ENCODE measurements at places on chromosomes 5 and 9.

GRCh38 chr9:126735482-126735881 is 69.4 kb upstream of the ZBTB43 start:
- DNase-seq: no peak

DNA sequence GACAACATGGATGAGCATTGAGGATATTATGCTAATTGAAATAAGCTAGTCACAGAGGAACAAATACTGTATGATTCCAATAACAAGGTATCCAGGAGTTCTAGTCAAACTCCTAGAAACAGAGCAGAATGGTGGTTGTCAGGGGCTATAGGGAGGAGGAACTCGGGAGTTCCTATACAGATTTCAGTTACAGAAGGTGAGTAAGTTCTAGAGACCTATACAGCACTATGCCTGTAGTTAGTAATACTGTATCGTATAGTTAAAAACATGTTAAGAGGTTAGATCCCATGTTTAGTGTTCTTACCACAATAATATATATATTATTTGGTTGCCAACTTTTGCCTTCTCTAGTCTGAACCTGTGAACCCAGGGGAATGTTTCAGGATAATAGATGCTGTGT is 7.9 kb upstream of the OXCT1 start:
- DNase-seq: no peak

DNA sequence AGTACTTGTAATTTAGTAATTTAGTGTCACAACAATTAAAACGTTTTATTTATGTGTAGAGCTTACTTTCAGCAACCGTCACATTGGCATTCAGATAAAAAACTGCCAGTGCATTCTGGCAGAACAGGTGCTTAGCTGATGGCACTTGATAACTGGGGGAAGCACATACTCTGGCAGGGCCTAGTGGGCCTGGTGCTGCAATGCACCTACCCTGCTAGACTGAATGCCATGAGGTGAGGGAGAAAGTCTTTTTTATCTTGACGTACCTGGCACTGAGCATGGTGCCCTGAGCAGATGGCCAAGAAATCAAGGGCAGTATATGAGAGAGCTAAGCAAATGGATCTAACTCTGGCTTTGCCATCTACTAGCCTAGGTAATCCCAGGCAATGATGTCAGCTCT is 280.6 kb upstream of the EFNA5 start:
- DNase-seq: no peak

GRCh38 chr9:36815566-36816348 is 218.3 kb downstream of the PAX5 start:
- DNase-seq: no peak

DNA sequence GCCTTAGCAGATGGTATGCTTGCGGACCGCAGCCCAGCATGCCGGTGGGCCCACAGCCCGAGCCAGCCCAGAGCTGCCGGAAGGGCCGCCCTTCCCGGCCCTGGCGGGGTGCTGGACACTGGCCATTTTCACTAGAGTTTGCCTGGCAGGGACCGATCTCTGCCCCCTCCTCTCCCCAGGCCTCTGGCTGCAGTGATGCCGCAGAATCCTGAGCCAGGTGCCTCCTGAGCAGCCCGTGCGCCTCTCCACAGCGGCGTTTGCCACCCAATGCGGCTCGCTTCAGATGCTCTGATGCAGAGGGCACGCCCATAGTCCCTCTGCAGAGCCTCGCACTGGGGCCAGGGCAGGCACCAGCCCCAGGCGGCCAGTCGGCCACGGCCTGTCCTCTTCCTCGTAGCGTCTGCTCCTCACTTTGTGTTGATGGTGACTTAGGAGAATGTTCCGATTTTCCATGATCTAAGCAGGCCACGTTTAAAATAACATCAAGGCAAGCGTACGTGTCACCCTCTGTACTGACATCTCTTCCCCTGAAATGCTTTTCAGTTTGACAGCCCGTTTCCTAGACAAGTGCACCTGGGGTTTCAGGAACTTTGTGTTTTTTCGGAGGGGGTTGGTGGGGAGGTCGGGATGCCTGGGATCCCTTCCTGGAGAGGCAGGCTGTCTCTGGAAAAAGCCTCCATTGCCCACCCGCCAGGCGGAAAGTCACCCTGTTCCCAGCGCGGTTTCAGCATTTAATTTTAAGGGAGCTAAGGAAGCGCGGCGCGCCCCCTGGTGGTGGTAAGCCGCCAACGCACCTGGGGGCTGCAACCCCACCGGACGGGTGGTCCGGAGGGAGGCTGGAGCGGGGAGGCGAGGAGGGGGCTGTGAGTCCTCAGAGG is 29.8 kb upstream of the HMCN2 start:
- no peak for DNase-seq

- no peak for DNase-seq
These were observed 91.1 kb upstream of the ARRDC3 start for GRCh38 chr5:91474201-91474600.

- no peak for DNase-seq
These were observed 31.8 kb downstream of the PTGES start for GRCh38 chr9:129720865-129721545.

- no peak for DNase-seq
These were observed 12.2 kb upstream of the SLC25A48 start for GRCh38 chr5:135822286-135822685.

- DNase-seq: peak; percentile 89
These were observed 6.9 kb downstream of the ARPC5L start for GRCh38 chr9:124868511-124869465.

DNA sequence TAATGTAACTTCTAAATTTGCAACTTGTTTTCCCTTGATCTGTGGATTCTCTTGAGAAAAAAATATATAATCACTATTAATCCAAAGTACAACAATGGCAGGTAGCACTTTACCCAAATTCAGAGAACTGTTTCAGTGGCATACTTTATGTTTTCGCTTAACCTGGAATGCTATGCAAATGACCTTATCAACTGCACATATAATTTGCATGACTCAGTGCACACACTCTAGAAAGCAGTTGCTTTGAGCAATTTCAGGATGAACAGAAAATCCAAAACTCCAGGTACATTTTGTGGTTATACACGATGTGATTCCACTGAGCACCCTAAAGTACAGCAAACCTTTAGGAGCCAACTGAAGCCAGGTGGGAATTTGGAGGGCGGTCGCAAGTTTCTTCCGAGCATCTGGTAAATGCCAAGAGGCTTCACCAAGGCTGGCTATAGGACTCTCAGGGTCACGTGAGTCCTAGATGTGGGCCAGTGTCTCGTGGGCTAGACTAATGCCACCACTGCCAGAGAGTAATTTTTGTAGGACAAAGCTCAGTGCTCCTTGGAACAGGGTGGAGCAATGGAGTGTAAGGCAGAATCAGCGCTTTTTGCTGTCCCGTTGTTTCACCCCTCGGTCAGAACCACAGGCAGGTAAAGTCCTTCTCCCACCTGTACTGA is 37.3 kb downstream of the DMGDH start:
- no peak for DNase-seq

DNA sequence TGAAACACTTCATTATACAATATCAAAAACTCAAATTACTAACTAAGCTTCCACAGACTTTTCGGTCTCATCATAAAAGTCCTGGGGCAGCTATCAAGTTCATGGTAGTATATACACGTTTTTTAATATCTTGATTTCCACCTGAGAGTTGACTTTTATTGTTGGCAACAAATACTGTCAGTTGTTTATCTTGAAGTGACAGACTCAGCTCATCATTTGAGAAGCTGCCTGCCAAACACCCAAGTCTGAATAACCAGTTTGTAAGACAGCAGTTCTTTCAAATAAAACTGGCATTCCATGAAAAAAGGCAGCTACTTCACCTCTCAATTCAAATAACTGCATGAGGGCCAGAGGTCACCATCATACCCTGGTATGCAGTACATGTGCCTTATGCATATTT is 30.6 kb downstream of the SPACA9 start:
- no peak for DNase-seq

DNA sequence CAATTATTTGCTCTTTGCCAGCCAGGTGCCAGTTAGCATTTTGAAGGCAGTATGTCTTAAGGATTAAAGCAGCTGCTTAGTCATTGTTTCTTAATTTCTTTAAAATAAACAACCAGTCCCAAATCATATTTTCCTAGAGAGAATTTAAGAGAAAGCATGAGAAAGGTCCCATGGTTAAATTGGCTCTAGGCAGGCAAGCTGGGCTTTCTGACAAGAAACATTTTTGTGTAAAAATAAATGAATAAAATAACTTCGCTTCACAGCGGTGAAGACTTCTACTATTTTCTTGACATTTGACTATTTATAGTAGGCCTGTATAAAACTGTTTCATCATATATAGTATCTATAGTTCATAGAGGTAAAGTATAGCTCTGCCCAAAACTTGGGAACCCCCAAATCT is 617.7 kb upstream of the C9orf72 start:
- DNase-seq: no peak

DNA sequence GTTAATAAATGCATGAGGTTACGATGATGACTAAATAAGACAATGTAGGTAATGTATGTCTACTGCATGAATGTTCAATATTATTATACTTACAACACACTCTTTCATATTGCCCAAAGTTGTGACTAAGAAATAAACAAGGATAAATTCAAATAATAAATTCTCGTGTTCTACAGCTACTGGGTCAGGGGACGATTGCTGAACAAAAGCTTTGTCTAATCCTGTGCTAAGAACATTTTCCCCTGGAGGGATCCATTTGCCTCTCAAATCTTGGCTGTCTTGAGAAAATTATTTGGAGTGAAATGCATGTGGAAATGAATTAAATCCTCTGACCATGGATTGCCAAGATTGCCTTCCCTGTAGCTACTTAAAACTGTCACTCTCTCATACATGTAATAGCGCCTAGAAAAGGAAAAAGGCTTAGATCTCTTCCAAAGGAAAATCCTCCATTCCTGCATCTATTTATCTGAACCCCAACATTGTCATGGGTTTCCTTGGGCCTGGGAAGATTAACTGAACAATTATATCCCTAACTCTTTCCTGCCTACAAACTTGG is 893.8 kb upstream of the ACO1 start:
- DNase-seq: no peak

GRCh38 chr9:115291841-115292240 is 173.9 kb upstream of the TNC start:
- DNase-seq: no peak

DNA sequence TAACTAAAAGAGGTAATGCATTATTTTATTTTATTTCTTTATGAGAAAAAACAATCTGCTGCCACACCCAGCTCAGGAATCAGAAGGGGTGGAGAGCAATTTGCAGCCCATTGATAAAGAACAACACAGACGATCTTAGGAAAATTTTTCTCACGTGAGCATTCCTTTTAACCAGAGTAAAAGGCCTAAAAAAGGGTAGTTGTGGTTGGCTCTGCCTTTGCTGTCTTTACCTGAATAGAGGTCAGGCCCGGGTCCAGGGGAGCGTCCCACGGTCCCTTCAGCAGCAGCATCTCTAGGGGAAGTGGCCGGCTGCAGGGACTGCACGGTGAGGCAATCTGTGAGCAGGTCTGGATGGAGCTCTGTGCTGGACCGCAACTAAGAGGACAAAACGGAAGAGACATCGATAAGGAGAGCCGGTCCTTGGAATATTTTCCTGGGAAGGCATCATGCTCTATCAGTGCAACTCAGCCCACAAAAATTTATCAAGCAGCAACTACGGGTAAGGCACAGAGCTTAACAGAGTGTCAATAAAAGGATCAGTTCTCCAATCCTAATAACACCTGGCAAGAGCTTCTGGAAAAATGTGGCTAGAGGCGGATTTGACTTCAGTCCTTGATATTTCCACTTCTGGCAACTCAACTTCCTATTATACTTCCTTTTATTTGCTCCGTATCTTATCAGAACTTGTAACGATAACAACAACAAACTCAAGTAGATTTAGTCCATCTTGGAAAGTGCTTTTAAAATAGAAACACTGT is 372.8 kb upstream of the RFX3 start:
- no peak for DNase-seq

GRCh38 chr5:138565100-138565821 is 9.9 kb downstream of the HSPA9 start:
- DNase-seq: no peak

GRCh38 chr5:39648085-39648847 is 223.5 kb upstream of the DAB2 start:
- no peak for DNase-seq

GRCh38 chr5:55469839-55470238 is 64.9 kb downstream of the PLPP1 start:
- no peak for DNase-seq

DNA sequence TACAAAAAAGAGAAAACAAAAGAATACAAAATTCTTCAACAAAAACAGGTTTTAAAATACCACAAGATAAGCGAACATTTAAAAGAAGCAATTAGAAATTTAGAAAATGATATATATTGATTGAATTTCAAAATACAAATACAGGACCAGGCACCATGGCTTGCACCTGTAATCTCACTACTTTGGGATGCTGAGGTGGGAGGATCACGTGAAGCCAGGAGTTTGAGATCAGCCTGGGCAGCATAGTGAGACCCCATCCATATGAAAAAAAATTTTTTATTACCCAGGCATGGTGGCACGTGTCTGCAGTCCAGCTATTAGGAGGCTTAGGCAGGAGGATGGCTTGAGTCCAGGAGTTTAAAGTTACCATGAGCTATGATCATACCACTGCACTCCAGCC is 109.9 kb upstream of the SLC30A5 start:
- DNase-seq: no peak
